ENCODE measurements at places on chromosomes 5 and 9.

- DNase-seq = no peak
Measured at GRCh38 chr9:96302021-96302420, at the start of gene HSD17B3. HSD17B3 (minus strand) TSS chr9:96302176; CDS start chr9:96302104, 72 bp downstream.

DNA sequence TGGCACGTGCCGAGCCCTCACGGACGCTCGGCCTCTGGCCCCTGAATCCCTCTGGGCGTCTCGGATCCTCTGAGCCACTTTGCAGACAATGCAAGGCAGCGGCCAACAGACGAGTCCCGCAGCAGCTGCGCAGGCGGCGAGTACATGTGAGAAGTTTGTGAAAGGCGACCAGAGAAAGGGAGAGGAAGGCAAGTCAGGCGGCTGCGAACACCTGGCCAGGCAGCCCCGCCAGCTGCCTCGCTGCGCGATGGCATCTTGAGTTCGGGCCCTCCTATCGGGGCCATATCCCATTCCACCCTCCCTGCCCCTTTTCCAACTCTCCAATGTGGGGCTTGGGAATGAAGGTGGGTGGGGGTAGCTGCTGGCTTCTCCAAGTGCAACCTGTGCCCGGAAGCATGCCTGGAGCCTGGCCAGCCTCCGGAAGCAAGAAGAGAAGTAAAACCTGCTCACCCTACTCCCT, 4.5 kb upstream of the POU4F3 start:
- no peak for DNase-seq

DNA sequence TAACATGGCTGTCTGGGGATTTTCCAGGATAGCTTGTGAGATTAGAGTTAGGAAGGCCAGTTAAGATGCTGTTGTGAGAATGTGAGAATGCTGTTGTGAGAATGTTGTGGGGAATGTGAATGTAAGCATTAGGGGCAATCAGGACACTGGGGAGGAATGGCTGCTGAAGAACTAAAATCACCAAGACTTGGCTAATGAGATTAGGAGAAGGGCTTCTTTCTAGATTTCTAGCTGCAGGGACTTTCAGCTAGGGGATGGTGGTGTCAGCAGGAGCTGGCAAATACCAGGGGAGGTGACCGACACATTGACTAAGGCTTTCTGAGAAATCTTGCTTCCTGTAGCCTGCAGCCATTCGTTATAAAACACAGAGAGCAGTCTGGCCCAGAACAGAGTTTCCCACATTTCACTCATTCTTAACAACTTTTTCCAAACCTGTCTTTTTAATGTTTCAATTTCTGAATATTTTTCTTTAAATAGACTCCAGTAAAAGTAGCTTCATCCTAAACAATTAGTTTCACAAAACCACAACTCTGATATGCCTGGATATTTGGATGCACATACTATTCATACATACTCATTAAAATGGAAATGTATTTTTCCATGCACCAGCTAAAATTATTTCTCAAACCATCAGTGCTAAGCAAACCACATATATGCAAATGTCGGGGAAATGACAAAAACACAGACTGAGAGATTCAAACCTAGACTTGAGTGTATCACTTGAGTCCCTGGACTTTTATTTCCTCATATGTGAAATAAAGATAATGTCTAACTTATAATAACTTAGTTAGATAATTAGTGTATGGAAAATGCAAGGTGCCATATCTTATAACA, 89.3 kb upstream of the TNC start:
- no peak for DNase-seq

DNA sequence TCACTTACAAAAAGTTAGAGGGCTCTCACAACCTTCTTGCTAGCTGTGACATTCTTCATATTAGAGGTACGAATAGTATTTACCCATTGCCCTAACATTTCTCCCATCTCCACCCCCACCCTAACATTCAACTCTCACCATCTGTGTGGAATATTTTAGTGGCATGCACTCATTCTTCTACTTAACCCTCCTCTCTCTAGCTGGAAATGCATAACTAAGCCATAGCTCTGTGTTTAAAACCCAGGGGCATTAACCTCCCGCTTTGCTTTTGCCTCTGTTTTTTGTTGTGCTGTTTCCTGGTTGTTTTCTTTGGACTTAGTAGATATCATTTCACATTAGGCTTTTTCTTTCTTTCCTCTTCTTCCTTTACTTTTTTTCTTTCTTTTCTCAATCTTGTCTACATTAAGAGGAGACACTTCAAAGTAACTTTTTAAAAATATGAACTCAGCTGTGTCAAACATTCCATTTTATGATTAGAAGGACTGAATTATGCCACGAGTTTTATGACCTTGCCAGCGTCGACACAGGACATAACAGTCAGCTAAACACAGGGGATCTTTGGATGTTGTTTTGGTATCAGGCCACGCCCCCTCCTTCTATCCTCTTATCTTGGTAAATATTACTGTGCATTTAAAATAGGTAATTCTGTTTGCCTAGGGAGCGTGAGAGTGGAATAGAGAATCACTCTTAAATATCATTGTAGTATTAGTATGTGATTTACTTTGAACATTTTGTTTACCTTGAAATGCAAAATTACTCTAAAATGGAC, 236.0 kb downstream of the CD180 start:
- DNase-seq = no peak

GRCh38 chr5:147554261-147554817, 44.5 kb upstream of the DPYSL3 start:
- DNase-seq = peak; percentile 74
